DMS153 (cell line): ENCODE measurements at places on chromosomes 1 and 21.

DNA sequence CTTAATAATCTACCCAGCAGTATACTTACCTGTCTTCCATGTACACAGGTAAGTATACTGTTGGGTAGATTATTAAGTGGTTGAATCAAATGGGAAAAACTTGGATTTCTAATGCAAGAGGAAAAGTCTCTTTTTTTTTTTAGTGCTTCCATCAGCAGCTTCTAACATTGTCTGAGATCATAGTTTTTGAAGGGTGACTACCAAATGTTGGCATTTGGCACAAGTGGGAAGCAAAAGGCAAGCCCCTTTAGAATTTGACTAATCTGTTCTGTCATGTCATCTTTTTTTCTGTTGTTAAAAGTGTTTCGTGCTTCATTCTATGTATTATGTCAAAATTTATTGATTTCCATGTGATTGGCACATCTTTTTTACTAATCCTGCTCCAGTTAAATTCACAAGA is 547 bp downstream of the FMO1 start:
- no peak for DNase-seq

DNA sequence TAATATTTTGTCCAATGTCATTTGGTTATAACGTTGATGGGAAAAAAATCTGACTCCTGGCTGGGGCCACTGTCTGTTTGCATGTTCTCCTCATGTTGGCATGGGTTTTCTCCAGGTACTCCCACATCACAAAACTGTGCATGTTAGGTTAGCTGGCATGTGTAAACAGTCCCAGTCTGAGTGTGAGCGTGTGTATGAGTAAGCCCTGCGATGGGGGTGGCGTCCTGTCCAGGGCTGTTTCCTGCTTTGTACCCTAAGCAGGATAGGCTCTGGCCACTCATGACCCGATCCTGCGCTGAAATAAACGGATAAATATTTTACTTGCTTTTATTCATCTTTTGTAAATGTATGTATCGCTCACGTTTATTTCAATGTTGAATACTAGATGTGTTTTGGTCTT is 13.5 kb downstream of the EFCAB14 start:
- no peak for DNase-seq

- DNase-seq, result no peak
These were observed 4.6 kb downstream of the HJV start for GRCh38 chr1:146016891-146017290.

GRCh38 chr1:42173961-42174735 is 9.6 kb upstream of the GUCA2A start:
- DNase-seq, result no peak

DNA sequence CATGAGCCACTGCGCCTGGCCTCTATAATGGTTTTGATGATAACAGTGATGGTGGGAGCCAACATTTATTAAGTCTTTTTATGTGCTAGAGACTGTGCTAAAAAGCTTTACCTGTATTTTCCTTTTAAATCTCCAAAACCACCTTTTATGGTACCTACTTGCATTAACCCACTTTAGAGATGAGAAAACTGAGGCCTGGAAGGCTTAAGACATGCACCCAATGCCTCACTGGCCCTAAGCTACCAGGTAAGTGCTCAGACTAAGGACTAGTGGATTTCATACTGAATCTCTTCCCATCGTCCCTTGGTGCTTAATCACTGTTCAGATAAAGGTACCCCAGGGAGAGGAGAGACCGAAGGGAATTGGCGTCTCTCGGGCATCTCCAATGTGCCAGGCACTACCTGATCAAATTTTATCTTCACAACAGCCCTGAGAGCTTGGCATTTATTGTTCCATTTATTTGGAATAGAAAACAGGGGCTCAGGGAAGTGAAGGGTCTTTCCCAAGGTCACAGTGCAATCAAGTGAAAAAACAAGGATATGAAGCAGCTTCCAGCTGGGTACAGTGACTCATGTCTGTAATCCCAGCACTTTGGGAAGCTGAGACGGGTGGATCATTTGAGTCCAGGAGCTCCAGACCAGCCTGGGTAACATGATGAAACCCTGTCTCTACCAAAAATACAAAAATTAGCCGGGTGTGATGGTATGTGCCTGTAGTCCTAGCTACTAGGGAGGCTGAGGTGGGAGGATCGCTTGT is 84.2 kb downstream of the LACTBL1 start:
- no peak for DNase-seq

GRCh38 chr1:234309598-234310459 is 63.4 kb upstream of the COA6 start:
- peak; percentile 23 for DNase-seq

DNA sequence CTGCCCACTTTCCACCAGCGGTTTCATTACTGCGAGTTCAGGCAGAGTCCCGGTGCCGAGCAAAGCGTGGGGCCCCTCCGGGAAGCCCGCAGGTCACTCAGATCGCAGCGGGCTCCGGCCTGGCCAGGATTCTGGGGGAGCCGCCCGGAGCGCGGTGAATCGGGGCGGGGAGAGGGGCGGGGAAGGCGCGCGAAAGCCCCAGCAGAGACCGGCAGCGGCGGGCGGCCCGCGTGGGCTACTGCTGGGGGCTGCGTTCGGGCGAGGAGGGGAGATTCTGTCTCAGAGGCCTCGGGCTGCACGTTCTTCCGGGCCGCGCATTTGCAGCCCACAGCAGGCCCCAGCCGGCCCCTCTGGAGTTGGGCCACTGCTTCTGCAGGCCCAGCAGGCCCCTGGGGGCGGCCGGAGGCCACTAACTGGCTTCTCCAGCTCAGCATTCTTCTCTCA is 64.7 kb downstream of the SCCPDH start:
- no peak for DNase-seq

- DNase-seq, result no peak
These were observed 14.1 kb upstream of the TTC34 start for GRCh38 chr1:2815551-2815950.

DNA sequence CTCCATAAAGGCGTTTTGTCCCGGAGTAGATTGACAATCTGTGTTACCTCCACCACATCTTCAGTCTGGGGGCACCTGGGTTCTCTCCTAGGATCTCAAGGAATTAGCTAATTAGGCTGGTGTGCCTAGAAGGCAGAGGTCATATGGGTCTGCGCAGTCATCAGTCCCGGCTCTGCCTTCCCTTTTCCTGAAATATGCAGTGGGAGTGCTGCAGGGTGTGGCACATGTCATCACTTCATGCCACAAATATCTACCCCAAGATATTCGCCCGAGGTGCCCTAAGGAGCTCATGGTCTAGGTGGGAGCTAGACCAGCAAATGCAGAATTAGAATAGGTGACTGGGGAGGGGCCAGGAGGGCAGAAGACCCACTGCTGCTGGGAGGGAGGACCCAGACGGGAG is 42.9 kb downstream of the ACTL8 start:
- DNase-seq, result no peak

DNA sequence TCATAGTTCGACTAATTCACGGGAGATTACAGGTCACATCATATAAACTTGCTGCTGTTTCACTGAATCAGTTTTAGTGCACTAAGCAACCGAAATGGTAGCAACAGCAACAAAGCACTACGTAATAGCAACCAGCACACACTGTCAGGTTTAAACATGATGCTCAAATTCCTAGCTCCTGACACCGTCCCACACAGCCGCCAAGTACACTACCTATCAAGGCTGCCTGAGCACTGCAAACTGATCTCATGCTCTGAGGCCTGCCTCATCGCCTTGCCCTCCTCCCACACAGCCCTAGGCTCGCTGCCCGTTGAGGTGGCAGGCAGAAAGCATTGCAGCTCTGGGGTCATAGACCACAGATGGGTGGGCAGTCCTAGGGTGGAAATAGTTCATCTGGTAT is 12.4 kb downstream of the LAMC2 start:
- no peak for DNase-seq

DNA sequence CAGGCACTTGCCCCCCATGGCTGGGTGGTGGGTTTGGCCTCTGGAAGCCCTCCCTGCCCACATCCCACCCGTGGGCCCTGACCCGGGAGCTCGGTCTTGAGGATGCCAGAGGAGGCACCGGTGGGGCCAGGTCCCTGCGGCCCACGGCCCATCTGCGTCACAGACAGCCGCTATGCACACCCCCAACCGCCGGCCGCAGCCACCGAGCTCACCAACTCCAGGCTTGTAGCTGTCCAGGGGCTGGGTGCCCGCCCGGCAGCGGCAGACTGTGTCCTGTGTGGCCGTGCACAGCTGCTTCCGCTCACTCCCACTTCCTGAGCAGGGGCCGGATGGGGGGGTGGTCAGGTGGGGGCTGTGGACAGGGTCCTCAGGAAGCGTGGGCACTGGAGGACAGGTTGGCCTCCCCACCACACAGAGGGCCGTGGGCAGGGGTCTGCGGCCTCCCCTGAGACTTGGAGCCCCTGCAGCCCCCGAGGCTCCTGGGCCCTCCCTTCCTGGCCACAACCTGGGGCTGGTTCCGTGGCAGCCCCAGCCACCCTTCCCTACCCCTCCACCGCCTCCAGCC is 1.1 kb downstream of the TNFRSF4 start:
- DNase-seq, result no peak

DNA sequence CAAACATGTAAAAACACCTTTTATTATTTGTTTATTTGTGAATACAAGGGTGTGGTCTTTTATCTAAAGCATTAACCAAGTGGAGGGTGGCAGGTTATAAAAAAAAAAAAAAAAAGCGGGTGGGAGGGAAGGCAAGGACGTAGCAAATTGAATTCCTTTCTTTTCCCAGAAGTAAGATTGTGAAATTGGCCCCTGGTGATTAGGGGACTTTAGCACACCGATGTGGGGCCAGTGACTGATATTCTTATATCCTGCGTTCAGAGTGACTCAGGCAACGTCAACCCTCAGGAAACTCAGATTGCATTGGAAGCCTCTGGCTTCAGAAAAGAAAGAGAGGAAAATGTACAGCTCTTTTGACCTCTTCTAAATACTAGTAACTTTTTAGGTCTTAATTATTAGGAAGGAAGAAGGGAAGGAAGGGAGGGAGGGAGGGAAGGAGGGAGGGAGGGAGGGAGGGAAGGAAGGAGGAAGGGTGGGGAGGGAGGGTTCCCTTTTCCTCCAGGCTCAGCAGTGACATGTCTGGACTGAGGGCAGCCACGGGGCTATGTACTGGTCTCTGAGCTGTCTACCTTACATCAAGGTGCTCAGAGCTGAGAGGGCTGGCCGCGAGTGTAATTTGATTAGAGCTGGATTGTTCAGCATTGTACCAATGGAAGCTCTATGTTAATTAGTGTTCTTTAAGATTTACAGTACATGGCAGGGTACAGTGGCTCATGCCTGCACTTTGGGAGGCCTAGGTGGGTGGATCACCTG is 30.2 kb downstream of the EVA1C start:
- DNase-seq, result no peak

DNA sequence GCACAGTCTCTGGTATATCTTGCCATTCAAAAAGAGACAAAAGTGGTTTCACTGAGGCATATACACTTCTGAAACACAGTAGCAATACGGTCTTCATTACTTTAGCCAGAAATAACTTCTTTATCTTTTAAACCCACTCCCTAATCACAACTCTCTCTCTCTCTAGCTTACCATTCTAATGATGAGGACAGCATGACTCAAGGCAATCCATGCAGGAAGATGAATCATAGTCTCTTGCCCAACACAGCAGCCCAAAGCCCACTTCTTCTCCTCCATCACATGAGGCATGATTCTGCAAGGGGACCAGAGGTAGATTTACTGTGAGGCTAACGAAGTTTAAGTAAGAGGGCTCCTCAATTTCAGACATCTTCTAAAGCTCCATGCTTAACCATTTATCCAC is 285.0 kb upstream of the NR5A2 start:
- no peak for DNase-seq

DNA sequence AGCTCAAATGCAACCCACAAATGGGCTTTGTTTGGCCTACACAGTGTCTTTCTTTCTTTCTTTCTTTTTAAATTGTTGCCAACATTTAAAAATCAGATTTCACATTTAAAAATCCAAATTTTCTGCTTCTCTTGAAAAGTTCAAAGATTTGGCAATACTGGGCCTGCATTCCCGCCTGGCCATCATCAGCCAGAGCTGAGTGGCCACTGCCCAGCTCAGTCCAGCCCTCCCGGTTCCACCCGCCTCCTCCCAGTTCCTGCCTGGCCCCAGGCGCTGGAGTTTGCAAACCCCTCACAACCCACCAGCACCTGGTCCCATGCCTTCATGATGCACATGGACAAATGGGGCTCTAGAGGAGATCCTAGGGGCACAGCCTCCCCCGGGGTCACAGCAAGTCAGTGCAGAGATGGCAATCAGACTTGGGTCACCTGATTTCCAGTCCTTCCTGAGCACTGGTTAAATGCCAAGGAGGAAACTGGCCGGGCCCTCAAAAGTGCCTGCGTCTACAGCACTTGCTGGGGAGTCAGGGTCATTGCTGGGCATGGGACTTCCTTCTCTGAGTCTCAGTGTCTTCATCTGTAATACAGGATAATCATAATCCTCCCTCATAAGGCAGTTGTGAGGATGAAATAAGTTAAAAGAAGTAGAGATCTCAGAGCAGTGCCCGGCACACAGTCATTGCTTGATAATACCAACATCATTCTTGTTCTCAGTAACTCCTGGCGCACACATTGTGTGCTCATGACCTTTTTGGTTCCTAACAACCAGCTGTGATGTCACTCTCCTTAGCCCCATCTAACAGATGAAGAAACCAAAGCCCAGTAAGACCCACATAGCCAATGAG is 41.0 kb upstream of the LAPTM5 start:
- no peak for DNase-seq

DNA sequence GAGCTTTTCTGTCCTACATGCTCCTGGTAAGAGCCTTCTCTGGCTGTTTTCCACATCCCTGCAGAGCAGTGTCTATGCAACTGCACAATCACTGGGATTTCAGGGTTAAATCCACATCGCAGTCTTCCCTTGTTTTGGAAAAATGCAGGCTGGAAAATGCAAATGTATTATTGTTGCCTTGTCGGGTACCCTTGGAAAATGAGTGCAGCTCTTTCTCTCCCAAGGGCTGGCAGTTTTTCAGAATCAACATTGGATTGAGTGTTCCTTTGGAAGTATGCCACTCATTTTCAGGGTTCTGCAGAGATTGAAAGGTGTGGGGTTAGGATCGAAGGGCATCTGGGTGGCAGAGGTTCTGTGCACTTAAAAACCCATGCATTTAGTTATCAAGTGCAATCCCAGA is 3.2 kb downstream of the NOS1AP start:
- no peak for DNase-seq

GRCh38 chr1:185578293-185578692 is 155.9 kb upstream of the HMCN1 start:
- no peak for DNase-seq

DNA sequence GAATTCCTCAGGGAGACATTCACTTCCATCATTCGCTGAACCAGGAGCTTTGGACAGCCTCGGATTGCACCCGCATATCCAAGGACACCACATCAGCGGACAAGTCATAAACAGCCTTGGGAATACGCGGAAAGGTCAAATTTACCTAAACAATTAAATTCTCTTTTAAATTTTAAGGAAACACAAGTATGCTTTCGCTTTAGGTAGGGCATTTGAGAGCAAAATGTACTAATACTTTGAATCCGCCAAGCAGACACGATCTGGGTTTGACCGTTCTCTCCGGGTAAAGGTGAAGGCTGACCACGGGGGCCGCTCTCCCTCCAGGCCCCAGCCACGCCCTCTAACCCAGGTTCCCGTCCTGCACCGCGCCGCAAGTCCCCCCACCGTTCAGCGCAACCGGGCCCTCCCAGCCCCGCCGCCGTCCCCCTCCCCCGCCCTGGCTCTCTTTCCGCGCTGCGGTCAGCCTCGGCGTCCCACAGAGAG is 479 bp upstream of the ACADM start:
- DNase-seq, result peak; percentile 31

- no peak for DNase-seq
These were observed 2.9 kb downstream of the TIE1 start for GRCh38 chr1:43303471-43304313.
